ENCODE measurements at places on chromosomes 7 and 10.

GRCh38 chr7:15495170-15495569 lies 66.6 kb downstream of the AGMO start:
- no peak for DNase-seq

- DNase-seq, result no peak
Measured at GRCh38 chr10:114304571-114305421, 65.7 kb downstream of the VWA2 start.

- DNase-seq, result no peak
Measured at GRCh38 chr7:93364806-93365205, 132.6 kb downstream of the VPS50 start.

- no peak for DNase-seq
Measured at GRCh38 chr10:4266416-4267085, 481.5 kb upstream of the KLF6 start.

DNA sequence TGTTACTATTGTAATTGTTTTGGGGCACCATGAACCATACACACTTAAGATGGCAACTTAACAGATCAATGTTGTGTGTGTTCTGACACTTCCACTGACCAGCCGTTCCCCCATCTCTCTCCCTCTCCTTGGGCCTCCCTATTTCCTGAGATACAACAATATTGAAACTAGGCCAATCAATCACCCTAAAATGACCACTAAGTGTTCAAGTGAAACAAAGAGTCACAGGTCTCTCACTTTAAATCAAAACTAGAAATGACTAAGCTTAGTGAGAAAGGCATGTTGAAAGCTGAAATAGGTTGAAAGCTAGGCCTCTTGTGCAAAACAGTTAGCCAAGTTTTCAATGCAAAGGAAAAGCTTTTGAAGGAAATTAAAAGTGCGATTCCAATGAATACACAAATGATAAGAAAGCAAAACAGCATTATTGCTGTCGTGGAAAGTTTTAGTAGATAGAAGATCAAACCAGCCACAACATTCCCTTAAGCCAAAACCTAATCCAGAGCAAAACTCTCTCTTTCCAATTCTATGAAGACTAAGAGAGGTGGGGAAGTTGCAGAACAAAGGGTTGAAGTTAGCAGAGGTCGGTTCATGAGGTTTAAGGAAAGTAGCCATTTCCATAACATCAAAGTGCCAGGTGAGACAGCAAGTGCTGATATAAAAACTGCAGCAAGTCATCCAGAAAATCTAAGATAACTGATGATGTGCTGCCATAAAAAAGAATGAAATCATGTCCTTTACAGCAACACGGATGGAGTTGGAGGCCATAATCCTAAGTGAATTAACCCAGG lies 90.6 kb downstream of the MTPN start:
- DNase-seq, result no peak

- no peak for DNase-seq
Measured at GRCh38 chr7:23075571-23075970, 30.0 kb upstream of the KLHL7 start.

DNA sequence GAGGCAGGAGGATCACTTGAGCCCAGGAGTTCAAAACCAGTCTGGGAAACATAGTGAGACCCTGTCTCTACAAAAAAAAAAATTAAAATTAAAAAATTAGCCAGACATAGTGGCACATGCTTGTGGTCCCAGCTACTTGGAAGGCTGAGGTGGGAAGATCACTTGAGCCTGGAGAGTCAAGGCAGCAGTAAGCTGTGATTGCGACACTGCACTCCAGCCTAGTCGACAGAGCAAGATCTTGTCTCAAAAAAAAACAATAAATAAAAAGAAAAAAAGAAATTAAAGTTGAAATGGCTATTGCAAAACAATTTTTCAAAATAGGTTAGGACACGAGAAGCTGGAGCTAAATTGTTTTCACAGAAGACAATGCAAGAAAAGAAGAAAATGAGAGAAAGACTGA lies 379.0 kb upstream of the RNF32 start:
- DNase-seq, result no peak

- DNase-seq, result no peak
Measured at GRCh38 chr10:132200344-132201110, 13.8 kb downstream of the DPYSL4 start.

DNA sequence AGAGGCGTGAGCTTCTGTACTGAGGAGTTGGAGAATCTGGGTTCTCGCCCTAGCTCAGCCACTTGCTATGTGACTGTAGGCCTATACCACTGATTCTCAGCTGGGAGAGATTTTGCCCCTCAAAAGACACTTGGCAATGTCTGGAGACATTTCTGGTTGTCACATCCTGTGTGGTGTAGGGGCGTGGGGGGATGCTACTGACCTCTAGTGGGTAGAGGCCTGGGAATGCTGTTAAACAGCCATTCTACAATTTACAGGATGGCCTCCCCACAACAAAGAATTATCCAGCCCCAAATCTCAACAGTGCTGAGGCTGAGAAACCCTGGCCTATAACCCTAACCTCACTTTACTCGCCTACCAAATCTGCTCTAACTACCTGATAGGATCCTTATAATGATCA lies 58.8 kb upstream of the GAD2 start:
- DNase-seq, result no peak

DNA sequence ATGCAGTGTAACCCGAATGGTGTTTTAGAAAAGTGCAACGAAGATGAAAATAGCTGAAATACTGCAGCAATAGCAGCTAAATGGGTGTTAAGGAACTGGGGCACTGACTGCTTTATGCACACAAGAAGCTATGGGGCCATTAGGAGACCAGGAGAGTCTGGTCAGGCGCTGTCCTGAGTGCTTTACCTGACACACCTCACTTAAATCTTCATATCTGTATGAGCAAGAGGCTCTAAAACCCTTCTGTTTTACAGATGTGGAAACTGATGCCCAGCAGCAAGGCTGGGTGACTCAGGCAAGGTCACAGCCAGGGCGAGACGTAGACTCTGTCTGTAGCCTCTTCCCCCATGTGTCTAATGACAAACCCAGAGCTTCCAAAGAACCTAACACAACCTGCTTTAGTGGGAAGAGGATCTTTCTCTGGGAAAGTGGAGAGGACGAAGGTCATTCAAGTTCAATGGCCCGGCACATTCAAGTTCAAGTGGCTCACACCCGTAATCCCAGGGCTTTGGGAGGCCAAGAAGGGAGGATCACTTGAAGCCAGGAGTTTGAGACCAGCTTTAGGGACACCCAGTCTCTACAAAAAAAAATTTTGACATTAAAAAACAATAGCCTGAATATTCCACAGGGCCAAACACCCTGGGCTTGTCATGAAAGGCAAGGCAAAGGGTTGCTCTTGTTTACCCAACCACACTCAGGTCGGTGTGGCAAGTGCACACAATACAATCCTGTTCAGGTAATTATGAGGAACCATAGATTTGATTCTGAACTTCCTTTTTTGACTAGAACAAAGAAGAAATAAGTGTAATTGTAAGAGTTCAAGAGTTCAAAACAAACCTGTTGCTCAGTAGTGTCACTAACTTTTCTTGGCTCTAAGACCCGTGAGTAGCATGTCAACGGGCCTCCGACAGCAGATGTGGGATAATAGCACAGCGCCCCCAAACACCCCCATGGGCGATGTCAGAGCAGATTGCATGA lies 53.7 kb upstream of the KLF6 start:
- no peak for DNase-seq

- DNase-seq, result no peak
Measured at GRCh38 chr7:29482056-29482455, 81.6 kb upstream of the PRR15 start.

GRCh38 chr7:90621747-90622140 lies 25.6 kb downstream of the CDK14 start:
- DNase-seq, result no peak

GRCh38 chr7:77235276-77235675 lies 35.7 kb upstream of the FGL2 start:
- no peak for DNase-seq
